Trophoblast cell (in vitro differentiated cells and primary cell): ENCODE measurements at places on chromosomes 4 and X.

- DNase-seq = no peak
These were observed 5.0 kb downstream of the RPL36A start for GRCh38 chrX:101395789-101396188.

GRCh38 chr4:154877110-154877760 lies 96.2 kb downstream of the RBM46 start:
- no peak for DNase-seq

- DNase-seq = peak; percentile 70
These were observed 4.9 kb upstream of the TLR8 start for GRCh38 chrX:12901486-12901885.

DNA sequence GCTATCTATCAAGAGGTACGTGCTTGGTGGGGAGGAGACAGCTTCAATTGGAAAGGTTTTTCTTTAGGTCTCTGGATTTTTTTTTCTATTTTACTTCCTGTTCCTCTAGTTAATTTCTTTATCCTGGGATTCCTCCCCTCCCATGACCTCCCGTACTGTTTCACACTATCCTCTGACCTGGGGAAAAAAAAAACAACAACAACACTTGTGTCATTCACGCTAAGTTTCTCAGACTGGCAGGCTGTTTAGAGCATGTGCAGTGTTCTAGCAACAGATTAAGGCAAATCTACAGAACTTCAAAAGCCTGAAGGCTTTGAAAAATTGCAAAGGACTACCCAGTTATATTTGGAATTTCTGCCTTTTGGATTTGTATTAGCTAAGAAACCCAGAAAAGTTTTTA lies 358.4 kb downstream of the ARHGAP24 start:
- DNase-seq = no peak

DNA sequence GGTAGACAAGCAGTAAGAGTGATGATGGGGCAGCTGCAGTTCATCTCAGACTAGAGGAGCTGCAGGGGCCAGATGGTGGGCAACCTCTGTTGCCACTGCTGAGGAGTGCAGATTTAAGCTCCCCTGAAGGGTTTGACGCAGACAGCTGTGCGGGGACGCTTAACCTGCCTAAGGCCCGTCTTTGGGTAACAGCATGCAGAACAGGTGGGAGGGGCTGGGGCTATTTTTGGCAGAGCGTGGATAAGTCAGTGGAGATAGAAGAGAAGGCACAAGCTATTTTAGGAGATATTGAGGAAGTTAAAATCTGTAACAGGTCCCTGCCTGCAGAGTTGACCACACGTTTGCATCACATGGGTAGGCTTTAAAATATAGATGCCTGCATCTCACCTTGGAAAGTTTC lies 10.5 kb downstream of the CD99 start:
- DNase-seq = no peak

DNA sequence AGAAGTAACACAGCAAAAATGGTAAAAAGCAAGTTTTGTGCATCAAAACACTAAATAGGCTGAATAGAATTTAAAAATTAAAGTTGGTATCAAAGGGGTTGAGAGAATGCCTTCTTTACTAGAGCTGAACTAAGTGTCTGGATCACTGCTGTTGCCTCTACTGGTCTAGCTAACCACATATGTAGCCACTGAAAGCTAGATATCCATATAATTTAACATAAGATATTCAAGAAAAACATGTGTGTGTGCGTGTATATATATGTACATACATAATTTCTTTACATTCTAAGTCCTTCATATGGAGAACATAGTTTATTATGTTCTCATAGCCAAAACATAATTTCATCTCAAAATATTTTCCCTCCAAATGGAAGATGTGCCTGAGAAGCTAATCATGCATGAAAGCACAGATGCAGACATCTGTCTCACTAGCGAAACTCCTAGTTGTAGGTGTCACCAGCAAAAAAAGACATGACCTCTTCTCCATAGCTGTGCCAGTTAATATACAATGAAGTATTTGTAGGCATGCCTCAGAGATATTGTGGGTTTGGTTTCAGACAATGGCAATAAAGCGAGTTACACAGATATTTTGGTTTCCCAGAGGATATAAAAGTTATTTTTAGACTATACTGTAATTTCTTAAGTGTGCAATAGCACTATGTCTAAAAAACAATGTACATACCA lies 47.3 kb downstream of the PDE5A start:
- no peak for DNase-seq

- peak; percentile 18 for DNase-seq
These were observed 274.6 kb downstream of the NAF1 start for GRCh38 chr4:162891788-162892707.
